ENCODE measurements at places on chromosomes 7 and 10.
A peak's percentile ranks its signal among the peaks of the same experiment; 100 is the strongest.

GRCh38 chr7:110382736-110383135 lies 708.2 kb upstream of the LRRN3 start:
- no peak for DNase-seq

DNA sequence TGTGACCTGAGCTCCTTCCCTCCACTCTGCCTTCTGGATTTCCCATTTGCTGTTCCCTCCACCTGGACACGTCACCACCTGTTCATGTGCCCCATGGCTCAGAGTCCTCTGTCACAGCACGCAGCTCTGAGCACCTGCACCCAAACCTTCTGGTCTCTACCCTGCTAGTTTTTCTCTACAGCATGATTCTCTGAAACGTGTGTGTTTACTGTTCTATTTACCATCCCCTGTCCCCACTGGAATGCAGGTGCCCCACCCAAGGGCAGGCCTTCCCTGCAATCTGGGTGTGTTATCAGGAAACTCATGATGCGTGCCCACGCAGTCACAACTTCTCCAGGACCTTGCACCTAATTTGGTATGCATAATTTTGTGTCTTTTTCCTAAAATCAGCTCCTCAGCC lies 284.4 kb upstream of the IGFBP3 start:
- no peak for DNase-seq

DNA sequence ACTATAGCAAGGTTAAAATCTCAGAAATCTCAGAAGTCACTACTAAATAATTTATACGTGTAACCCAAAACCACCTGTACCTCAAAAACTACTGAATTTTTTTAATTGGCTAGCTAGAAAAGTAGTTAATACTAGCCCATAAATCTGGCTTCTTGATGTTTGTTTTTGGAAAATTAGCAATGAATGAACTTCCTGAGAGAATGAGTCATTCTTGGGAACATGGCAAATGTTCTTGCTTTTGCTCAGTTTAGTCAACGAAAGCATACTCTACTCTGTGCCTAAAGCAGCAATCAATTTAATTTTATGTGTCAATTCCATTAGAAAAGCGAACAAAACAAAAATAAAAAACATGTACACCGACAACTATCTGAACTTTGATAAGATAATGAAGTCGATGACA lies 69.2 kb downstream of the SEMA3E start:
- DNase-seq: no peak

GRCh38 chr7:100049441-100050291 lies at the start of gene ZSCAN21:
ZSCAN21 (plus strand) TSS chr7:100049774; CDS start chr7:100057007, 7,233 bp downstream.
- DNase-seq: peak; percentile 79

DNA sequence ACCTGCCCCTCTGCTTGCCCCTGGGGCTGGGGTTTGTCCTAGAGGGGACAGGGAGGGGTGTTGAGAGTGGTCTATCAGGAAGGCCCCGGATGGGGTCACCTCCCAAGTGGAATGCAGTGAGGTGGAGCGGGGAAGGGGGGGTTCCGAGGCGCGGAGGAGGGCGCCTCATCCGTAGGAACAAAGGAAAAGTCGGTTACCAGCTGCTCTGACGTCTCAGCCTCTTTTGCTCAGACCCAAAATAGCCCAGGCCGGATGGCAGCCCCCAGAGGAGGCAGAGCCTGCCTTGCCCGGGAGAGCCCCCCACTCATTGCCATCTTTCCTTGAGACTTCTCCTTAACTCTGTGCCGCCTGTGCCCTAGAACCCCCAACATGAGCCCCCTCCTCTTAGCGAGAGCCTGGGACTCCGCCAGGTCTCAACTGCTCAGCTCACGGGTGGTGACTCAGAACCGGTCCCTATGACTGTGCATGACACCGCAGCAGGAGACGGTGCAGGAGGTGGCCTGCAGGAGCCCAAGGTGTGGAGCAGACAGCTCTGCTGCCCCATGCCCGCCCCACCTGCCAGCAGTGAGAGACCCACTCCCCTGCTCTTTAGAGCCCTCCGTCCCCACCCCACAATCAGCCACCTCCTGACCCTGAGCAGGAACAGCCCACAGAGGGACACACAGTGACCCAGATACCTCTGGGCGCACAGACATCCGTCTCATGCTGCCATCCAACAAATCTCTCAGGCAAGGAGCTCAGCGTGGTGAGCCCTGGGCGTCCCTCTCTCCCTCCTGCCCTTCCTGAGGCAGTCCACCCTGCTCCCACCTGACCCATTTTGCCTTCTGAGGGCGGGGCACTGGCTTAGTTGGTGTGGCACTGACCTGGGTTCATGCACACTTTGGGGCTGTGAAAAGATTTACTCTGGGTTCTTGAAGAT lies 13.1 kb downstream of the STX1A start:
- DNase-seq: no peak

Data from stimulated activated effector memory CD8-positive, alpha-beta T cell treated with anti-CD3 and anti-CD28 coated beads, Interleukin-12 subunit alpha, Interleukin-12 subunit beta, amount 100 ng/mL, for 72 hours (primary cell).